ENCODE measurements at places on chromosomes 2 and 18. TPM values are rescaled to one million over a fixed set of nuclear protein-coding genes. Genes with fewer than 3 reads are reported as not detected.

Gene GALNT13
- total RNA-seq = 30.1 TPM

- DNase-seq = no peak
Measured at GRCh38 chr2:64623242-64623850, 30.4 kb downstream of the SERTAD2 start.

DNA sequence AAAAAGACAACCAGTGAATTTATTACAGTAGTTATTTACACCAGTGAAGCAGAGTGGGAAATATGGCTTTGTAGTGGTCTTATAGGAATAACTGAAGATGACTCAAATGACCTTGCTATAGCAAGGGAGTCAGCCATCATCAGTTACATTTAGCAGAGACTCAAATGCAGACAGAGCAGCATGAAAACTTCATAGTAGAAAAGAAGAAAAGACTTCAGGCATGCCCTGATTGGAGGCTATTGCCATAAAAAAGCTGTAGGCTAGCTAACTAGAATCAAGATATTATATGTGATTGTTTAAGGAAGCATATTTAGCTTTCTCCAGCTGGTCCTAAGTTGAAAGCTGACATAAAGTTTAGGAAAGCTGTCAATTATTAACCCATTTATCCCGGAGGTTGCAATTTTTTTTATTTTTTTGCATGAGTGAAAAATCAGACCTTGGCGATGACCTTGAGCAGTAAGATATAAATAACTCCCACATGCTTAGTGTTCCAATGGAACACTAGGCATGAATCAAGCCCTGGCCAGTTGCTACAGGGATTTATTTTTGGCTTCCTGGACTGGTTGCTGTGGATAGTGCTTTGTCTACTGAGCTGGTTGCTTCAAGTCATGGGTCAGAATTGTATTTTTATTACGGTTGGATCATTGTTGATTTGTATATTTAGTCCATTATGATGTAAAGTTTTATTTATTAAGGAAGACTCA is 675.6 kb upstream of the VRK2 start:
- no peak for DNase-seq

Gene FAM228A
- total RNA-seq = 0.92 TPM

DNA sequence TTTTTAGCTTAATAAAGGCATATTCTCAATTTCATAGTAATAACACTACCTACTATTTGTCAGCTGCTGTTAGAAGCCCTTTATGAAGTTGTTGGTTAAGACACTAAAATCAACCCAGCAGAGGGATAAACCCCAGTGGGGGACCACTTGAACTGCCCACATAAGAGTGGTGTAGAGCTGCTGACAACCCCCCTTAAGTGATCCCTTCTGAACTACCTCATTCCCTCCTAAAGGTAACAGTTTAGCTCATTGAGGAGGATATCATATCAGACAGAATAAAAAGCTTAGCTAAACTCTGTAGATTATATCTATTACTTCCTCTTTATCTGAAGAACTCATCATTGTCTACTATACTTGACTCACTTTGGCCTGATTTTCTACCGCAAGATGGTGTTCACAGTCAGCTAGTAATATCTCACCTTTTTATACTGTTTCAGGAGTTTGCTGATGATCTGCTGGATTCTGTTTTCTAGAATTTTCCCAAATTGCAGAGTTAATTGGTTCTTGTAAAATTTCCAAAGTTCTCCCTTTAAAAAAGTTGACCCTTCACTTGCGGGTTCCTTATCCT is 16.2 kb downstream of the GALM start:
- DNase-seq = no peak

Gene SERPINB4
- total RNA-seq = not detected

DNA sequence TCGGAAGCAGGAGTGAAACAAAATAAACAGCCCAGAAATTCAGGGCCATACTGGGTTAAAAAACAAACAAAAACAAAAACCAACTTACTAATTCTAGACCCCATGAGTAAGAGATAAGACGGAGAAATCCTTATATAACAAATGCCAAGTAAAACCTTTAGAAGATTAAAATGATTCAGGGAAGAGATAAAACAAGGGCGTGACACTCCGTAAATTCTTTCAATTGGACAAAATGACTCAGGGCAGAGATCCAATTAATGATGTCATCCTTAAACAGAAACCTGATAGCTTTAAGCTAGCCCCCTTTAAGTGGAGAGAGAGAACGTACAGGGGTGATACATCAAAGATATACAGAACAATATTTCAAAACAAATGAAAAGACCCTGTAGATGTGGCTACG is 317.4 kb downstream of the NBAS start:
- DNase-seq = no peak

GRCh38 chr18:78643004-78643403 is 336.6 kb upstream of the SALL3 start:
- DNase-seq = no peak

DNA sequence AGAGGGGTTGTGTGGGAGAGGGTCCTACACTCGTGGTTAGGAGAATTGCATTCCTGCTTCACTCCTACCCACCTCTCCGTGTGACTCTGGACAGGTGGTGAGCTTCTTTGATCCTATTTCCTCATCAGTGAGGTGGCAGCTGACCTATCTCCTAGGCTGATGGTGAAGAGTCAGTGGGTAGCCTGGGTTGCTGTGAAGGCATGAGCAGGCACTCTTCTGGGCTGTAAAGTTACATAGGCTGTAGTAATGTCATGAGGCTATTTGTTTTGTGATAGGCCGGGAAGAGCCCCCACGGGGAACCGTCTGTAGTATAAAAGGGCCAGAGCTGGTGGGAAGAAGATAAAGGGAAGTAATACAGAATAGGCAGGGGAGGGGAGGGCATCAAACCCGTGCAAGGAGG is 83.8 kb downstream of the TMEM247 start:
- DNase-seq = no peak

- DNase-seq = no peak
Measured at GRCh38 chr2:97704989-97705388, 8.4 kb upstream of the ZAP70 start.

Gene SFT2D3
- total RNA-seq = 7.1 TPM

DNA sequence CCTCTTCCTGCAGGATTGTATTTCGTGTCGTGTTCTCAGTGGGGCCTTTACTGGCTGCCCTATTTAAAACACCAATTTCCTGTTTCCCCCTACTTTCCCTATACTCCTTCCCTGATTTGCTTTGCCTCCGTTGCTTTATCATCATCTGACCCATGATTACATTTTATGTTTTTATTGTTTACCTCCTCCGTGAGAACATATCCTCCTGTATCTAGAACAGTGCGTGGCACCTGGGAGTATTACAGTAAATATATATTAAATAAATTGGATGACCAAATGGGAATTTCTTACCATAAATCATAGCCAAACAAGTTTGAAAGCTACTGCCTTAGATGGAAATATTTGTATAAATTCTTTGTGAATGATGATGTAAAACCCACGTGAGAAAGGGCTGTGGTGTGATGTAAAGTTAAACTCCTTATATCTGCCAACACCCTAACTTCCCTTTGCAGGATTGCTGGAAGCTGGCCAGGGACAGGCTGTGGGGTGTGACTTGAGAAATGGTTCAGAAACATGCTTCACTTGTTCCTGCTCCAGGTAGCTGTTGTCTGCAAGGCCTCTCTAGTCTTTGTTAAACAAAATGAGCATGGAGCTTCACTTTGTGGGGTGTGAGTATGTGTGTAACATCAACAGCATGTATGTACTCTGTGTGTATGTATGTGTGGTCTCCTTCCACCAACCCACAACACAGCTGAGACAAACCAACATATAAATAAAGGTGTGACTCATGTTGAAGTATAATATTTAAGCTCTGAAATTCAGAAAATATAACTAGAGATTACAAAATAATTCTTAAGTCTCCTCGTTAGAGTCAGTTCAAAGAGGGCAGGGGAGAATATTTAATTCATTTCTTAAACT is 40.3 kb downstream of the LHCGR start:
- DNase-seq = no peak

GRCh38 chr2:38353402-38353801 is 23.7 kb downstream of the ATL2 start:
- no peak for DNase-seq

Gene SAG
- not detected for total RNA-seq

Gene CCBE1
- 1.6 TPM for total RNA-seq

Gene SAP130
- total RNA-seq = 24.3 TPM

DNA sequence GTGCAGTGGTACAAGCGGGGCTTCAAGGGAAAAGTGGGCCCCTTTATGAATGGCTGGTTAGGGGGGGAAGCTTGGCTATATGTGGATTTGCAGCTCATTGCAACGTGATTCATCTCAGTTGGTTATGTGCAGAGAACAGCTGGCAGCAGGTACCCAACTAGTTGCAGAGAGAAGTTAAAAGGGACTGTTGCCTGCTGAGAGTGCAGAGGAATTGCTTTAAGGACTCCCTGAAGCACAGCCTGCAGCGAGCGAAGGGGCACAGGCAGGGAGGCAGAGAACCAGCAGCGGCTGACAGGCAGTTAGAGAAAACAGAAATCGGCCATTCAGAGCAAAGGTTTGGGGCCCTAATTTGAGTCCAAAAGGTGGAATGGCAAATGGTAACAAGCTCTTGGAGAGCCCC is 278.2 kb upstream of the LYPD1 start:
- DNase-seq = no peak

DNA sequence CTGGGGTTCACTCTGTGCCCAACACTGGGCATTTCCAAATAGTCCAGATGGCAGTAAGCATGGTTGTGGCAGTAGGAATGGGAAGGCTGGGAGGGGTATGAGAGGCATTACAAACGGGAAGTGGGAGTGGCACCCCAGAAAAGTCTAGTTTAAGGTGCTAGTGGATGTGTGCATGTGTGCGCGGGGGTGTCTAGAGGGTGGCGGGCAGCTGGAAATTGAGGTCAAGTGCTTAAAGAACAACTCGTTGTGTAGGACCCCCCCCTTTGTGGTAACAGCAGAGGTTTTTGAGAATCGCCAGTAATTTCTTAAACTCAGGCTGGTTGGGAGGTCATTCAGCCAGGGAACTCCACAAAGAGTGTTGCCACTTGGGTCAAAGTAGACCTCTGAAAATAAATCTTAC is 69.9 kb downstream of the RHBDD1 start:
- no peak for DNase-seq

DNA sequence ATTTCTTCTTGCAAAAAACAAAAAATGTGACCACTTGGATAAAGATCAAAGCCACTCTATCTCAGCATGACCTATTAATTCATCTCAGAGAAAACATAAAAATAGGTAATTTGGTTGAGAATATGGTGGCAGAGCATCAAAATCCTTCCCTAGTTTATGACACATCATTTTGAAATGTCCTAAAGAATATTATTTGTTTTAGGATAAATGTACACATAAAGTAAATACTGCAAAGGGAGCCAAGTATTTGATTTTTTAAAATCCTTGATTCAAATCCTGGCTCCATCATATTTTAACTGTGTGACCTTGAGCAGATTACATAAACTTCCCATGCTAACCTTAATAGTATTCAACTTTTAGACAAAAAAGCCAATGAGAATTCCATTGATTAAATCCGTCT is 206.6 kb downstream of the CDH2 start:
- no peak for DNase-seq
